ENCODE measurements at places on chromosomes 16 and 17. TPM values are rescaled to one million over a fixed set of nuclear protein-coding genes. Genes with fewer than 3 reads are reported as not detected.

The ZNF19 gene
- 2.2 TPM for total RNA-seq

The MEIOC gene
- total RNA-seq = not detected

DNA sequence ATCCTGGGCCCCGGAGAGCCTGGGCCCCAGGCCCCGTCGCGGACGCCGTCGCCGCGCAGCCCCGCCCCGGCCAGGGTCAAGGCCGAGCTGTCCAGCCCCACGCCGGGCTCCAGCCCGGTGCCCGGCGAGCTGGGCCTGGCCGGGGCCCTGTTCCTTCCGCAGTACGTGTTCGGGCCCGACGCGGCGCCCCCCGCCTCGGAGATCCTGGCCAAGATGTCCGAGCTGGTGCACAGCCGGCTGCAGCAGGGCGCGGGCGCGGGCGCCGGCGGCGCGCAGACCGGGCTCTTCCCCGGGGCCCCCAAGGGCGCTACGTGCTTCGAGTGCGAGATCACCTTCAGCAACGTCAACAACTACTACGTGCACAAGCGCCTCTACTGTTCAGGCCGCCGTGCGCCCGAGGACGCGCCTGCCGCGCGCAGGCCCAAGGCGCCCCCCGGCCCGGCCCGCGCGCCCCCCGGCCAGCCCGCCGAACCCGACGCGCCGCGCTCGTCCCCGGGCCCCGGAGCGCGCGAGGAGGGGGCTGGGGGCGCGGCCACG, 36.8 kb upstream of the ZC3H18 start:
- H3K36me3 ChIP-seq = peaks cover 5% of the 10 kb centered on the region
- no peak for DNase-seq
- peaks cover 26% of the 10 kb centered on the region for H3K4me1 ChIP-seq

- no peaks in the 10 kb centered on the region for H3K27me3 ChIP-seq
- no peak overlapping the region for H3K4me3 ChIP-seq
- no peaks in the 10 kb centered on the region for H3K36me3 ChIP-seq
- H3K4me1 ChIP-seq = peaks cover 12% of the 10 kb centered on the region
- H3K27ac ChIP-seq = peak overlapping the region; percentile 67
These were observed 888 bp downstream of the ACSM5 start for GRCh38 chr16:20410121-20410723.

DNA sequence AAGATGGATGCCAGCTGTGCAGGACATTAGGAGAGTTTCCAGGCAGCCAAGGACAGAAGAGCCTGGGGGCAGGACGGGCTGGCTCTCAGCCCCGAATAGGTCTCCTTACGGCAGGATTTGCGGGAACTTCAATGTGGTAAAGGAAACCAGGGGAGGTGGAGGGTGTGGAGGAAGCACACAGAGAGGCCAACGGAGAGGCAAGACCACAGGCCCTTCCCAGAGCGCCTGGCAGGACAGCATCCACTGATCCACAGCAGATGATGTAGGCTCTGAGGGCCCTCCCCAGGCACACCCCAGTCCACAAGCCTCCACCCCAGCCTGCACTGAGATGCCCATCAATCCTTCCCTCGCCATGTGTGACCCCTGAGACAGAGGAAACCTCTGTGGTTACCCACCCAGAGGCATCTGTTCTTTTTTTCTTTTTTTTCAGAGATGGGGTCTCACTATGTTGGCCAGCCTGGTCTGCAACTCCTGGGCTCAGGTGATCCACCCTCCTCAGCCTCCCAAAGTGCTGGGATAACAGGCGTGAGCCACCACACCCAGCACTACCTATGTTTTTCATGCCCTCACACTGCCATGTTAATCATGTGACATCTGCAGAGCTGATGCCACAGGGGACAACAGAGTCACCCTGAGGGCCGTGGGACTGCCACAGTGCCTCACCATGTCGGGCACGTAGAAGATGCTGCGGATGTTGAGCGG, 19.3 kb downstream of the DNASE1 start:
- no peak for DNase-seq
- no peaks in the 10 kb centered on the region for H3K4me1 ChIP-seq
- no peak overlapping the region for H3K4me3 ChIP-seq
- no peak overlapping the region for H3K27ac ChIP-seq
- no peaks in the 10 kb centered on the region for H3K36me3 ChIP-seq
- H3K27me3 ChIP-seq = no peaks in the 10 kb centered on the region

DNA sequence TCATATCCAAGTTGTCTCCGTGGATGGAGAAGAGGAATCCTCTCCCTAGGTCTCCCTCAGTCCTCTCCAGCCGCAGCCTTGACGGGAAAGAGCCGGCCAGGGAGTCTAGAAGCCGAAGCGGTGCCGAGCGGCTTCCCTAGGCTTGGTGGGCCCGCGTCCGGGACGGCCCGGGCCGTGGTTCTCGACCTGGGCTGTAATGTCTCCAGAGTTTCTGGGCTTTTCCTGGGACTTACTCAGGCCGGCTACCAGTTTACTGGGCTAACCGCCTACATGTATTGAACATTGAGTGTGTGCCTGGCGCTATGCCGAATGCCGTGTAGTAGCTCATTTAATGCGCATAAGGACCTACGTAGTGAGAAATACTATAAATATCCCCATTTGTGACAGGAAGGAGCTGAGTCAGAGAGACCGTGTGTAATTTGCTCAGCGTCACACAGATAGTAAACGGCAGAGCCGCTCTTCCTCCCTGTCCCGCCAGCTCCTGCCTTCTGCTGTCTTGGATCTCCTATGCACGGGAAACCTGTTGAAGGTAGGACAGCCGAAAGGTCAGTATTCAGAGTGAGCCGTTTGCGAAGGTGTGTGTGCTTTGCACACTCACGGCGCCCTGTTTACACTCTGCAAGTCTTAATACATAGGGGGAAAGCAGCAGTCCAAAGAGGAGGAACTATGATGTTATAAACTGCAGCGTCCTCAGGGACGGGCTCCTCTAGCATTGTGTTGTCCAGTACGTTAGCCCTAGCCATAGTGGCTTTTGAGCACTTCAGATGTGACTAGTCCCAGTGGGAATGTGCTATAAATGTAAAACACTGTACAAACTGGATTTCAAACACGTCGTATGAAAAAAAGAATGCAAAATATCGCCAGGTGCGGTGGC, 723 bp upstream of the SPAG5 start:
- peak overlapping the region; percentile 96 for H3K27ac ChIP-seq
- no peaks in the 10 kb centered on the region for H3K36me3 ChIP-seq
- no peak for DNase-seq
- peak overlapping the region; percentile 57 for H3K4me3 ChIP-seq
- H3K4me1 ChIP-seq = peaks cover 22% of the 10 kb centered on the region

GRCh38 chr17:2487306-2487705, 24.4 kb downstream of the METTL16 start:
- no peak overlapping the region for H3K4me3 ChIP-seq
- no peak overlapping the region for H3K27ac ChIP-seq
- no peak for DNase-seq

DNA sequence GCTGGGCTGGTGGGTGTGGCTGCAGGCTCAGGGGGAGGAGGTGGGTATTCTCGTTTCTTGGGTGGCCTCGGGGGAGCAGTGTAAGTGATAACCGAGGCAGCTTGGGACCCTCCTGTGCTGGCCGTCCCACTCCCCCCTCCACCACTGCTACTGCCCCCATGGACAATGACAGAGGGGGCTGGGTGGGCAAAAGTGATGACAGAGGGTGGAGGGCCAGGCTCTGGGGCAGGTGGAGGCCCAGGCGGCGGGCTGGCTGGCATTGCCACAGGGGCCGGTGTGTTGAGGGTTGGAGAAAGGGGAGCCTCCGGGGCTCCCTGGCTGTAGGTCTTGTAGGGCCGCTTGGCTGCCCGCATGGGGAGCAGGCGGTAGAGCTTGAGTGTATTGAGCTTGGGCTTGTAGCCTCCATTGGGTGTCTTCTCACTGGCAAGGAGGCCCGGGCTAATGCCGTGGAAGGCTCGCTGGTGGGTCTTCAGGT, 16.0 kb downstream of the ZBTB4 start:
- DNase-seq = no peak
- H3K4me1 ChIP-seq = peaks cover 46% of the 10 kb centered on the region
- no peak overlapping the region for H3K4me3 ChIP-seq
- H3K27me3 ChIP-seq = no peaks in the 10 kb centered on the region
- no peak overlapping the region for H3K27ac ChIP-seq

- no peak for DNase-seq
- H3K27me3 ChIP-seq = no peaks in the 10 kb centered on the region
- no peak overlapping the region for H3K27ac ChIP-seq
- no peaks in the 10 kb centered on the region for H3K36me3 ChIP-seq
- no peak overlapping the region for H3K4me3 ChIP-seq
- H3K4me1 ChIP-seq = peaks cover 7% of the 10 kb centered on the region
These were observed 7.0 kb upstream of the ZKSCAN2 start for GRCh38 chr16:25264597-25264996.

DNA sequence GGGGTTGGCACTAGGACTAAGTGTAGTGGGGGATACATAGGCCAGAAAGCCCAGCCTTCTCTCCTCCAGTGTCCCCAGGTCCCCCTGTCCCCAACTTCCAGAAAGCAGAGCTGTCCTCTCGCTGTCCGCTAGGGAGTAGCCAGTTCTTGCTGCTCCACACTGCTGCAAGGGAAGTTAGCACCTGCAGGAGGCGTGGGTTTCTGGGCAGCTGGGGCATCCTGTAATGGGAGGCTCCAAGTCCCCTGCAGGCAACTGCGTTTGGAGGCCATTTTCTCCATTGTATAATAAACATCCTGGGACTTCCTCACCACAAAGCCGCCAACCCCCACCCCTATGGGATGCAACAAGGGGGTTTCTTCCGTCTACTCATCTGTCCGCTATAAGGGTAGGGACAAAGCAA, 1.7 kb downstream of the RPRML start:
- H3K36me3 ChIP-seq = no peaks in the 10 kb centered on the region
- peaks cover 26% of the 10 kb centered on the region for H3K4me1 ChIP-seq

- H3K4me1 ChIP-seq = no peaks in the 10 kb centered on the region
- no peaks in the 10 kb centered on the region for H3K27me3 ChIP-seq
- H3K4me3 ChIP-seq = no peak overlapping the region
- no peaks in the 10 kb centered on the region for H3K36me3 ChIP-seq
These were observed 273.6 kb downstream of the GRIN2A start for GRCh38 chr16:9908613-9909012.

- no peak overlapping the region for H3K4me3 ChIP-seq
- H3K4me1 ChIP-seq = peaks cover 7% of the 10 kb centered on the region
- H3K27ac ChIP-seq = no peak overlapping the region
- no peak for DNase-seq
- H3K36me3 ChIP-seq = no peaks in the 10 kb centered on the region
- no peaks in the 10 kb centered on the region for H3K27me3 ChIP-seq
These were observed 12.7 kb downstream of the ENDOV start for GRCh38 chr17:80427366-80428282.

GRCh38 chr17:38357486-38358123, 6.0 kb downstream of the SOCS7 start:
- H3K4me1 ChIP-seq = peaks cover 76% of the 10 kb centered on the region
- H3K4me3 ChIP-seq = no peak overlapping the region
- H3K27ac ChIP-seq = peak overlapping the region; percentile 51
- DNase-seq = no peak

GRCh38 chr17:41413353-41413957, 10.9 kb downstream of the KRT37 start:
- no peaks in the 10 kb centered on the region for H3K27me3 ChIP-seq
- no peak for DNase-seq
- H3K4me3 ChIP-seq = no peak overlapping the region
- peaks cover 37% of the 10 kb centered on the region for H3K4me1 ChIP-seq
- no peak overlapping the region for H3K27ac ChIP-seq
- H3K36me3 ChIP-seq = no peaks in the 10 kb centered on the region

- H3K27ac ChIP-seq = no peak overlapping the region
- no peaks in the 10 kb centered on the region for H3K4me1 ChIP-seq
- H3K36me3 ChIP-seq = no peaks in the 10 kb centered on the region
- H3K27me3 ChIP-seq = no peaks in the 10 kb centered on the region
- no peak for DNase-seq
These were observed 140.5 kb upstream of the ASIC2 start for GRCh38 chr17:33433581-33433980.

- peaks cover 9% of the 10 kb centered on the region for H3K4me1 ChIP-seq
- no peak overlapping the region for H3K4me3 ChIP-seq
- no peak overlapping the region for H3K27ac ChIP-seq
- no peaks in the 10 kb centered on the region for H3K27me3 ChIP-seq
These were observed 1.4 kb downstream of the WWP2 start for GRCh38 chr16:69763599-69763942.

The RBFOX1 gene
- 6.6 TPM for total RNA-seq

GRCh38 chr16:22206842-22207714, 1.0 kb downstream of the EEF2K start:
- H3K4me1 ChIP-seq = peaks cover 63% of the 10 kb centered on the region
- no peaks in the 10 kb centered on the region for H3K27me3 ChIP-seq
- H3K27ac ChIP-seq = peak overlapping the region; percentile 83

- H3K27ac ChIP-seq = no peak overlapping the region
- no peaks in the 10 kb centered on the region for H3K4me1 ChIP-seq
These were observed 29.7 kb upstream of the CDH15 start for GRCh38 chr16:89141884-89142267.

DNA sequence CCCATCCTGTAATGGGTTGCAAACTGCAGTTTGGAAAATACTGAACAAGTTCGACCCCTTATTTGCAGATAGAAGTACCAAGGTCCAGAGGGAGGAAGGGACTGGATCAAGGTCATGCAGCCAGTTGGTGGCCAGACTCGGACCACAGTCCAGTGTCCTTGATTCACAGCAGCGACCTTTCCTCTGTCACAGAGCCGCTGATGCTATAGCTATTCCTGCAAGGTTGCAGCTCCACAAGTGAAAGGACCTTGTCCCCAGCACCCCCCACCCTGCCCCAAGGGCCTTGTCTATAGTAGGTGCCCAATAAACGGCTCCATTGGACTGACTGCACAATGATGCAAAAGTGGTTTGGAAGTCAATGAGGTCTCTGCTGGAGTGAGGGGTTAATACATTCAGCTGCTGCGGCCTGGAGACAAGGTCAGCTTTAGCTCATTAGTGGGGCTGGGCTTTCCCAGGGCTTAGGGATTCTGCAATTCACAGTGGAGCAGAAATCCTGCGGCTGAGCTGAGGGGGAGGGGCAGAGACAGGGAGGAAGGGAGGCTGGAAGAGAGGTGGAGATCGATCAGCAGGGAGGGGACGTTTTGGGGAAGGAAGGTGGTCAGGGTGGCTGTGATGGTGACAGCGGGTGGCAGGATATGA, 13.4 kb upstream of the CRHR1 start:
- no peak for DNase-seq
- no peak overlapping the region for H3K27ac ChIP-seq
- H3K27me3 ChIP-seq = no peaks in the 10 kb centered on the region

- H3K4me1 ChIP-seq = peaks cover 18% of the 10 kb centered on the region
- H3K27ac ChIP-seq = peak overlapping the region; percentile 71
- peak overlapping the region; percentile 97 for H3K4me3 ChIP-seq
- H3K27me3 ChIP-seq = no peaks in the 10 kb centered on the region
These were observed 661 bp downstream of the RFWD3 start for GRCh38 chr16:74666010-74666421.

The RPH3AL gene
- total RNA-seq = 43.5 TPM

- peak; percentile 94 for DNase-seq
- H3K4me1 ChIP-seq = peaks cover 25% of the 10 kb centered on the region
- no peaks in the 10 kb centered on the region for H3K36me3 ChIP-seq
- H3K27me3 ChIP-seq = no peaks in the 10 kb centered on the region
- peak overlapping the region; percentile 82 for H3K27ac ChIP-seq
These were observed 35.1 kb downstream of the DDX19A start for GRCh38 chr16:70381604-70382342.

The CCDC57 gene
- 26.5 TPM for total RNA-seq

GRCh38 chr17:44781551-44782325, 22.9 kb downstream of the ADAM11 start:
- H3K4me3 ChIP-seq = no peak overlapping the region
- no peak for DNase-seq
- H3K27me3 ChIP-seq = no peaks in the 10 kb centered on the region
- no peaks in the 10 kb centered on the region for H3K36me3 ChIP-seq
- H3K27ac ChIP-seq = peak overlapping the region; percentile 72

Data from vagina (tissue), 2 donors.